Stimulated activated effector memory CD8-positive, alpha-beta T cell treated with anti-CD3 and anti-CD28 coated beads, Interleukin-12 subunit alpha, Interleukin-12 subunit beta, amount 100 ng/mL, for 72 hours (primary cell): ENCODE measurements at places on chromosomes 12 and 14.

GRCh38 chr14:99427632-99428300, 52.9 kb downstream of the SETD3 start:
- DNase-seq: no peak

DNA sequence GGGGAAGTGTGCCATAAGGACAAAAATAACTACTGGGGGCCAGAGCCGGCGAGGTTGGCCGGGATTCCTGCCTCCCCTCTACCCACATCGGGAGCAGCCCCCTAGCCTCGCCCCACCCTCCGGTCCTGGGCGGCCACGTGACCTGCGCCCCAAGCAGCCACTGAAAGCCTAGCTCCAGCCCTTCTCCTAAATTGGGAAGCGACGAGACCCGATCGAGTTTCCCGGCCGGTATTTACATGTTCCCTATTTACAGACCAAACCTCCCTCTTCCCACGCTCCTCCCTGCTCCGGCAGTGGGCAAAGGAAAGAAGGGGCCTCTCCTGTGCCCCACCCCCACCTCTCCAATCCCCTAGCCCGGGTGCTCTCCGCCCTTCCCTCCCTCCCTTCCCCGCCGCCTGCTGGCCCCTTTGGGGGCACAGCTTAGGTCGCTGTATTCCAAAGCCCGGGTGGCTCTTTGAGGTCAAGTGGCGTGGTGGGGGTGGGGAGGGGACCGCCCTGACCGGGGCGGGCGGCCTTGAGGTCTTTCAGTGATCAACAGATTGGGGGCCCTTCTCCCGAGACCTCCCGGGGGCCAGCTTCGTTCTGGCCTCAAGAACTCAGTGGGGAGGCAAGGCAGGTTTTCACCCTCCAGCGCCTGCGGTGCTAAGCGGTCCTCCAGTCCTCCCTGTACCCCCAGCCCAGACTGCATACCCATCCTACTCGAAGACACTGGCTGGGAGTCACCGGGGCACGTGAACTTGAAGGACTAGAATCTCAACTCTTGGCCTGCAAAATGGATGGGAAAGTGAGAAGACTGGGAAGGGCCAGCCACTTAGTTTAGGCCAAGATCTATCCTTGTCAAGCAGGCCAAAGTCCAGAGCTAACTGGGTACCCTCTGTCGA, 6.3 kb upstream of the CTDSP2 start:
- no peak for DNase-seq

DNA sequence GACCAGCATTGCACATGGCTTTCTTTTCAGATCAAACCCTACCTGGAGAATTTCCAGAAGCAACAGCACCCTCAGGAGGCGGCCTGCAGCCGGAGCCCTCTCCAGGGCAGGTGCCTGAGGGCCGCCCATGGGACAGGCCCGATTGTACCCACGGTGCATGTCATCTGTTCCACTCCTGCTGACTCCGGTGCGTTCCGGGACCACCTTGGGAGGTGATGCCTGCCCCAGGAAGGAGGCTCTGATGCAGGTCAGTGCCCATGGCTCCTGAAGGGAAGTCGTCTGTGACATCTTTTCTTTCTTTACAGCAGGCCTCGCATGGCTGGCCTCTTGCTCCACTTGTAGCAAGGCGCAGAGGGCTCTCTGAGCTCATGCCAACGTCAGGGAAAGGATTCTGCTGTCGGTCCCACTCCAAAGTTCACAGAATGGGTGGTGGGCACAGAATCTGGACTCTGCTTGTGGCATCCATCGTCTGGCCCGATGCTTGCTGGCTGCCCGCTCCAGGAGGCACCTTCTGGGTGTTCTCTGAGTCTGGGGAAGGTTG, 160.7 kb upstream of the RTL1 start:
- DNase-seq: no peak

GRCh38 chr12:2137711-2138110, 84.9 kb downstream of the CACNA1C start:
- no peak for DNase-seq

DNA sequence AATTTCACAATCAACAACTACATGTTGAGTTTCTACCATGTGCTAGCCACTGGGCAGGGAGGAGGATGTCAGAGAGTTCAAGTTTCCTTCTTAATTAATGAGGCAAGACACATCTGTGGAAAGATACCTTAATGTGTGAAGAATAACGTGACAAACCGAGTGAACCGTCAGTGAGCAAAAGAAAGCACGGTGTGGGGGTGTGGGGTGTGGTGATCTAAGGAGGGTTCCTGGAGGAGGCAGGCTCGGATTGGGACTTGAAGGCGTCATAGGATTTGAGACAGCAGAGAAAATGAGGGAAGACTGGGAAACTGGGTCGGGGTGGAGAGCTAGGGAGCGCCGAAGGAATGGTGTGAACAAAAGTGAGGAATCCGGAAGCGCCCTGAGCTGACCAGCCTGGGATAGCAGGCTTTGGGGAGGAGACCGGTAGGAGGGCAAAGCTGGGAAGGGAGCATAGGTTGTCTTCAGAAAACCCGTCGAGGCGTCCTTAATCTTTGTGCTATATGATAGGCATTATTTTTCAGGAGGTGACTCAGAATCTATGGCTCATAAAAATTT, 22.3 kb downstream of the GALNT8 start:
- no peak for DNase-seq

DNA sequence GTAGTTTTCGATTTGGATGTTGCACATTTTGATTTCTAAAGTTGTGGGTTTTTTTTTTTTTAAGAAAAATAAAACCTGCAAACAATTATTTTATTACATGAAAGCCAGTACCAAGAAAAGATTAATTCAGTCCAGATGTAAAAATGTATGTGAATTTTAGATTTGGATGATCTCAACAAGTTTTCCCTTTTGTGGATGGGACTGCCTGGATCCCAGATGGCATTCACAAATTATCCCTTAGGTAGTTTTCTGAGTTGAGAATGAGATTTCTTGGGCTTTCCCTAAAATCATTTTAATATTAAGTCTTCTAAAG, 2.8 kb downstream of the FRMD6 start:
- DNase-seq: no peak

DNA sequence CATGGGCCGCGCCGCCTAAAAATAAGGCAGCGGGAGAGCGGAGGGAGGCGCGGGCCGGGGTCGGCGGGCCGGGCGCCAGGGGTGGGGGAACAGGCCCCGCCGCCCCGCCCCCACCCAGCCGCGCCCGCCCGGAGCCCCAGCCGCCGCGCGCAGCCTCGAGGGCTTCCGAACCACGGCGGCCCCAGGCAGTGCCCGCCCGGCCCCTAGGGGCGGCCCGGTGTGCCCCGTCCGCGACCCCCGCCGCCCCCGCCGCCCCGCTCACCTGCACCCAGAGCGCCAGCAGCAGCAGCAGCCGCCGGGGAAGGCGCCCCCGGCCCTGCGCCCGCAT, 519 bp downstream of the JAG2 start:
- DNase-seq: no peak

GRCh38 chr12:69210661-69211060, 28.7 kb upstream of the CPSF6 start:
- DNase-seq: no peak

DNA sequence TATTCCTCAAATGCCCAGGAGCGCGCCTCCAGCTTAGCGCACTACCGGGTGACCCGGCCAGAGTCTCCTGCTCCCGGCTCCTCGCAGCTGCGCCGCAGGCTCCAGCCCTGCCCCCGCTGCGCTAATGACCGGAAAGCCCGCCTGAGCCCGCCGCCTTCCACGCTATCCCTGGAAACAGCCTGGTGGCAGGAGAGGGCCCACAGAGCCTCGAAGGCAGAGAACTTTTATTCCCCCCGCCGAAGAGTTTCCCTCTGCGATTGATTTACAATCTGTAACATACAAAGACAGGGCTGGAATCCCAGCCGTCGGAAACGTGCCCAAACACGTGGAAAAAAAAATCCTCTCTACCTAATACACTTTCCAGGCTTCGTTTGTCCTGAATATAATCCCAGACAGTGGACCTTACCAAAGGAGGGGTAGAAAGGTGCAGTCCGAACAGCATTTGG, 1.5 kb downstream of the COL2A1 start:
- no peak for DNase-seq

GRCh38 chr12:43206396-43206795, 345.6 kb downstream of the ADAMTS20 start:
- no peak for DNase-seq

DNA sequence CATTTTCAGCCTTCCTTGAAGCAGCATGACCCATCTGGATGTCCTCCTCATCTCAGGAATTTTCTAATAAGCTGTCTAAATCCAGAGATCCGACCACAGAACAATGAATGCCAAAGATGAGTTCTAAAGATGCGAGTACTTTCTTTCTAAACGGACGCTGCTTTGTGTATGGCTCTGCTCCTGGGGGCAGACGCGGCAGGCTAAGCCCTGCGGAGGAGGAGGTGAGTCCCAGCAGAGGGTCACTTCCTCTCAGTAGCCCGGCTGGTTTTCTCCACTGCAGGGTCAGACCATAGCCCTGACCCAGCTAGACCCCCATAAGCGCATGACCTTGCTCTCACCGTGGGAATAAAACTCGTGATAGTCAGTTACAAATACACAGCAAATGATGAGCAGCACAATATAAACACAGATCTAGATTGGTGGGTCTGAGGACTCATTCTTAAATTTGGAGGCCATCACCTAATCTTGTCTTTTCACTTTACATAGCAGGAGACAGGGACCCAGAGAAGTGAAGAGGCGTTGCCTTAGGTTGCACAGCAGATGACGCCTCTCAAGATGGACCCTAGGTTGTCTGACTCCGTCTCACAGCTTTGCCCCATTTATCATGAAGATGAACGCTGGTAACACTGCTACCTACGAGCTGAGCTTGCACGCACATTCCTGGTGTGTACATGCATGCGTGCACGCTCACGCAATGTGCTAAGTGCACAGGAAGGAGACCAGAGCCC, 16.6 kb downstream of the SSH1 start:
- no peak for DNase-seq
